CD4-positive, alpha-beta T cell treated with Interleukin-15 for 1 hour (primary cell): ENCODE measurements at places on chromosomes 7 and 10.

DNA sequence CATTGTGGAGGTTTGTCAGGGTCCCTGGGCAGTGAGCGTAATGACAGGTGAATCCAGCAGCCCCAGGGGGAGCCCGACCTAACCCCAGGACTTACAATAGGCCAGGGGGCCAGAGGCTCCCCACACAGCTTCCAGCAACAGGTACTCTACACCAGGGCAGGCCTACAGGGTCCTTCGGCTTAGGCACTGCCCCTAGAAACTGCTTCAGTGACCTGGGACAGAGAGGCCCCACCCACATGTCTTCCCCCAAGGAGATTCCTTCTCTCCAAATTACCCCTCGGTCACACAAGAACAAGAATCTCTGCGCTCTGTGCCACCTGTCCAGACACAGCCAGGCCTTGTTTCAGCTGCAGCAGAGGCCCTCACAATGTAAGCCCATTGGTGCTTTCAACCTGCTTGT lies 24.4 kb downstream of the SKIDA1 start:
- DNase-seq: no peak

DNA sequence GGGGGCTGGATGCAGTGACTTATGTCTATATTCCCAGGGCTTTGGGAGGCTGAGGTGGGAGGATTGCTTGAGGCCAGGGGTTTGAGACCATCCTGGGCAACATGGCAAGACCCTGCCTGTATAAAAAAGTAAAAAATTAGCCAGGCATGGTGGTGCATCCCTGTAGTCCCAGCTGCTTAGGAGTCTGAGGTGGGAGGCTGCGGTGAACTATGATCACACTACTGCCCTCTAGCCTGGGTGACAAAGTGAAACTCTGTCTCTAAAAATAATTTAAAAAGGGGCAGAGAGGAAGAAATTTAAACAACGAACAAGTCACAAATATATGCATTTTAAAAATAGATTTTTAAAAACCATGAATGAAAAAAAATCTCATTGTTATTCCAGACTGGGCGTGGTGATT lies 46.2 kb upstream of the FEZF1 start:
- DNase-seq: no peak

DNA sequence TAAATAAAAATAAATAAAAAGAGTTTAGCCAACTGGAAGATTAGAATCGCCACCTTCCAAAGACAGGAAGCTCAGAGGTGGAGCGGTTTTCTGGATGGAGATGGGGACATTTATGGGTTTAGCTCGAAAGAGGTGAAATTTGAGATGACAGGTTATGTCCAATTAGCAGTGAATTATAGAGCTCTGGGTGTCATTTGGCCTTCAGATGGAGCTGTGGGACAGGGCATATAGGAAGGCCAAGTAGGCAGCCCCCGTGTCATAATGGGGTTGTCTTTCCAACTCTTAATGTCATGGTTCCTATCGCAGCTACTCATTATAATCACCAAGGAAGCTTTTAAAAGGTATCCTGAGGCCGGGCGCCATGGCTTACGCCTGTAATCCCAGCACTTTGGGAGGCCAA lies 21.0 kb upstream of the EEPD1 start:
- no peak for DNase-seq

- DNase-seq: no peak
Observed at GRCh38 chr7:27677912-27678612, 15.4 kb upstream of the HIBADH start.

DNA sequence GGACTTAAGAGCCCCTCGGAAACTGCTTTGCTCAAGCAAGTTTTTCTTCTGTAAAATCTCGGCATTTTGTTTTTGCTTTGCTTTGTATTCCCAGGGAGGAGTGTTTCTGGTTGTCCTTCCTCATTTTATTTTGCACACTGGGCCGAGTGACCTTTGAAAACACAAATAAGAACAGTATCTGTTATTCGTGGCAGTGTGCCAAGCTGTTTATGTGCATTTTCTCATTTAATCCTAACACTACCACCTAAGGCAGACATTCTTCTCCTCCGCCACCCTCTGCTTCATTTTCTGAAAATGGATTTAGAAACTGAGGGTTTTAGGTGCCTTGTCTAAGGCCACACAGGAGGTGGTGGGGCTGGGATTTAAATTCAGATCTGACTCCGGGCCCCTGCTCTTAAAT lies 218.5 kb downstream of the TCF7L2 start:
- DNase-seq: no peak

DNA sequence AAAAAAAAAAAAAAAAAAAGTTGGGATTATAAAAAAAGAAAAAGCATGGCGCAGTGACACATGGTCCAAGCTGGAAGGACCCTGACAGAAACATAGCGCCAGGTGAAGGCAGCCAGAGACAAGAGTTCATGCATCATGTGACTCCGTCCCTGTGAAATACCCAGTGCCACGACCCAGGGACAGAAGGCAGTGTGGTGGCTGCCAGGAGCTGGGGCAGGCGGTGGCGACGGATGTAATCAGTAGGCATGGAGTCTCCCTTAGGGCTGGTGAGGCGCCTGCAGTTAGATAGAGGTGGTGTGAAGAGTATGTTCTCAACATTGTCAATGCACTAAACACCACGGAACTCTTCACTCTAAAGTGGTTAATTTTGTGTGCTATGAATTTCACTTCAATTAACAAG lies 43.9 kb downstream of the STK32C start:
- DNase-seq: no peak

DNA sequence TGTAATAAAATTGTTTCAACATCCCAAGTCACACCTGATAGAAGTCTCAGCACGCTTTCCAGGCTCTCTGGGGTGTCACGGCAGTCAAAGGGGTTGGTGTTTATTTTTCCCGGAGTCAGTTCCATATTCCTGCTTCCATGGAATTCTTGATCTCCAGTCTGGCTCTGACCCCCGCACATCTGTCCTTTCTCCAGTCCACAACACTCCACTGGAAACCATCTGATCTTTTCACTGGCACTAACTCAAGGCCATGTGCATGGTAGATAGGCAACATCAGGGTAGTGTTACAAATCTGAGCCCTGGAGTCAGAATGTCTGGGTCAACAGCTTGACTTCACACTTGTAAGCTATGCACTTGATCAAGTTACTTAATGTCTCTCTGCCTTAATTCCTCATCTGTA lies 176.2 kb downstream of the WDR11 start:
- DNase-seq: no peak

DNA sequence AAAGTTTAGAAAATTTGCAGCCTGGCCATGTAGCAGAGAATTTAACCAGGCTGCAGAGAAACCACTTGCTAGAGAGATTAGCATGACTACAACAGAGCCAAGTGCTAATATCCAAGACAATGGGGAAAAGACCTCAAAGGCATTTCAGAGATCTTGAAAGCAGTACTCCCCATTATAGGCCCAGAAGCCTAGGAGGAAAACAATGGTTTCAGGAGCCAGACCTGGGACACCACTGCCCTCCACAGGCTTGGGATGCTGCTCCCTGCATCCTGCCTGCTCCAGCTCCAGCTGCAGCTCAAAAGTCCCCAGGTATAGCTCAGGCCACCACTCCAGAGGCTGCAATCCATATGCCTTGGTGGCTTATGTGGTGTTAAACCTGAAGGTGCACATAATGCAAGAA lies 101.5 kb upstream of the TMEM72 start:
- no peak for DNase-seq

DNA sequence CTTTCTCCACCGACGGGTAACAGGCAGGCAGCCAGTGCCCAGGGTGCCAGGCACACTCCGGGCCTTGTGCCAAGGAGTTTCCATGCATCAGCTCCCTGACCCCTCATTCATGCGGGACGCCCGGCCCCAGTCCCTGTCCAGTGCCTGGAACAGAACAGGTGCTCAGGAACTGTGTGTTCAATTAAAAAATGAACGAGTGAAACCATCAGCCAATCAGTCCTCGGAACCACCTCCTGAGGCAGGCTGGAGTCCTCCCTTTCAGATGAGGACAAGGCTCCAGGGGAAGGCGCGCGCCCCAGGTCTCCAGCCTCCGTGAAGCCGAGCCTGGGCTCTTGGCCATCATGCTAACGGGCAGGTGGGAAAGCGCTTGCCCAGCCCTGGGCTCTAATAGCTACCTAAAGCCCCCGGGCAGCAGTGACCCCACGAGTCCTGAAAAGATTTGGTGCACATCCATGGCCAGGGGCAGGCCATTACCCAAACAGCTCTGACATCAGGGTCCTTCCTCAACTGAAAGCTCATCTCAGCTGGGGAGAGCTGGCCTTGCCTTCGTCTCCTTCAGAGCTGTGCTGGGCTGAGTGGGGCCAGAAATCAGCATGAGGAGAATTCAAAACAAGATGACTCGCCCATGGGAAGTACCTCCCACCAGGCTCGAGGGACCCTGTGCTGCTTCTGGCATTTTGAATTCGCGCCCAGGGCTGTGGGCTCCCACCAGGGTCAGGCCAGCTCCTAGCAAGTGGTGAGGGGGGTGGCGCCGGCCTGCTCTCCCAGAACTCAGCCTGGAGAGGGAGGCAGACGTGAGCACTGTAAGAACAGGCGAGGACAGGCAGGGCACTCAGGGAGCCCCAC lies 200.5 kb downstream of the MAD1L1 start:
- DNase-seq: peak; percentile 1

DNA sequence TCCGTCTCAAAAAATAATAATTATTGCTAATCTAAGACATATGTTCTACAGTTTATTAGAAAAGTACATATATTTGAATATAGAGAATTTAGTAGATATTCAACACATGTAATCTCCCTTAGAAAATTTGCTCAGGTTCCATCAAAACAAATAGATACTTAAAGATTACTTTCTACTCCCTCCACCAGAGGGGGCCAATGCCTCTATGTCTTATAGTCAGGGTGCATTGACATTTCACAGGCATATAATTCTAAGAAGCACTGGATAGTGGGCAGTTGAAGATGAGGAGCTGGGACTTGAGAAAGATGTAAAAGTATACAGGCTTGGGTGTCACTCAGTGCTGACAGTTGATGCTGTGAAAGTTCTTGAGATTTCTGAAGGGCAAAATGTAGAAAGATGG lies 301.6 kb upstream of the HPS1 start:
- DNase-seq: no peak

- no peak for DNase-seq
Observed at GRCh38 chr10:110036640-110037039, 28.9 kb downstream of the ADD3 start.

- peak; percentile 54 for DNase-seq
Observed at GRCh38 chr7:636396-636795, 90.1 kb upstream of the DNAAF5 start.

DNA sequence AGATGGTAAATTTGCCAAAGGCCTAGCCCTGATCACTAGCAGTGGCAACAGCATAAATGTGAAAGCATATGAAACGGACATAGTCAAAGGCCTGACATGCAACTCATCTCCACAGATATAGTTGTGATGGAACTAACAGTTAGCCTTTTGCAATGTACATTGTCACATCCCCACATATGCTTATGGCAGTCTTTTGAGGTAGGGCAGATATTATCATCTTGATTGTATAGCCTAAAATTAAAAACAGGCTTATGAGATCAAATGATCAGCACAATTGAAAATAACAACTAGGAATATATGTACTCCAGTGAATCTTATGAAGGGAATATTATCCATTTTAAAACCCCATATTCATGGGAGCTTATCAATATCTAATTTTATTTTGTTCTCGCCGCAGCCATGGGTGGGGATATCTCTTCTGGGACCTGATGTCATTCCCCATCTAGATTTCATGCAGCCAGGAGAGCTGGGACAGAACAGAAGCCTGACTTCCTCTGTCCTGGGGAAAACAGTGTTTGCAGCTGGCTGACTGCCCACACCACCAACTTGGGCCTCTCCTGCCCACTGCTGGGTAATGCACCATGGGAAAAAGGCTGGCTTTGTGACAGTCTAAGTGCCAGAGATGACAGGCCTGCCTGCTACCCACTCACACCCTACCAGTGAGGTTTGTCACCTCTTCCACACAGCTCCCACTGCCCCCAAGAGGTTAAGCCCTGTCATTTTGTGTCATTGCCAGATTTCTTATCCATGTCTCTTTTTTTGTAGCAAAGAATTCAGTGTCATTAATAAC lies 180.2 kb upstream of the FZD1 start:
- DNase-seq: no peak

GRCh38 chr7:16594061-16594460 lies 51.5 kb downstream of the ANKMY2 start:
- DNase-seq: no peak

DNA sequence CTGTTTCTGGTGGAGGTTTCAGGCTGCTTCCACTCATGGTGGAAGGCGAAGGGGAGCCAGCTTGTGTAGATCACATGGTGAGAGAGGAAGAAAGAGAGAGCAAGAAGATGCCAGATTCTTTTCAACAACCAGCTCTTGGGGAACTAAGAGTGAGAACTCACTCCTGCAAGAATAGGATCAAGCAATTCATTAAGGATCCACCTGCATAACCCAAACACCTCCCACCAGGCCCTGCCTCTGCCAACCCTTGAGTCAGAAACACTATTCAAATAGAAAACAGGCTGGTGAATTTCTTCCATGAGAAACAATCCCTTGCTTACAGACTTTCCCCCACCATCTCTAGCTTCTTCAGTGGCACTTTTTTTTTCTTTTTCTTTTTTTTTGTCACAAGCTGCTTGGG lies 317.2 kb downstream of the GPR158 start:
- DNase-seq: no peak

GRCh38 chr10:99765672-99766301 lies 16.7 kb upstream of the ABCC2 start:
- DNase-seq: no peak

DNA sequence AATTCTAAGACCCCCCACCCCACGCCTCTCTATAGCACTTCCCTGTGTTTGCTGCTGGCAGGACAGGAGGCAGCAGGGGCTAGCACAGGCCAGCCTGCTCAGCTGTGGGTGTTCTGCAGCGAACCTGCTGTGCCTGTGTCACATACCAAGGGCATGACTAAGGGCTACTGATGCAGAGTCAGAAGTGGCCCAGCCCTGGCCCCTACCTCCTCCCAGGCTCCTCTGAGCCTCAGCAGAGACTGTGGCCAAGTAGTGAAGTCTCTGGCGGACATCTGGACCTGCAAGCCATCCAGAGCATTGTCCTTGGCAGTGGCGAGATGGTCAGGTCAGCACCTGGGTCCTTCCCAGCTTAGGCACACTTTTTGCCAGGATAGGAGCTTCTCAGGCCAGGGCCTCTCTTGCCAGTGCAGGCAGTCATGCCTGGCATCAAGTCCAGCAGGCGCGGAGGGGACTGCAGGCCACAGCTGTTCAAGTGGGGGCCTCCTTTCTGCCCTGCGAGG lies 116.3 kb upstream of the RET start:
- DNase-seq: no peak

GRCh38 chr7:3300221-3300650 lies 816 bp upstream of the SDK1 start:
- no peak for DNase-seq

GRCh38 chr10:3919709-3920308 lies 134.8 kb upstream of the KLF6 start:
- no peak for DNase-seq

DNA sequence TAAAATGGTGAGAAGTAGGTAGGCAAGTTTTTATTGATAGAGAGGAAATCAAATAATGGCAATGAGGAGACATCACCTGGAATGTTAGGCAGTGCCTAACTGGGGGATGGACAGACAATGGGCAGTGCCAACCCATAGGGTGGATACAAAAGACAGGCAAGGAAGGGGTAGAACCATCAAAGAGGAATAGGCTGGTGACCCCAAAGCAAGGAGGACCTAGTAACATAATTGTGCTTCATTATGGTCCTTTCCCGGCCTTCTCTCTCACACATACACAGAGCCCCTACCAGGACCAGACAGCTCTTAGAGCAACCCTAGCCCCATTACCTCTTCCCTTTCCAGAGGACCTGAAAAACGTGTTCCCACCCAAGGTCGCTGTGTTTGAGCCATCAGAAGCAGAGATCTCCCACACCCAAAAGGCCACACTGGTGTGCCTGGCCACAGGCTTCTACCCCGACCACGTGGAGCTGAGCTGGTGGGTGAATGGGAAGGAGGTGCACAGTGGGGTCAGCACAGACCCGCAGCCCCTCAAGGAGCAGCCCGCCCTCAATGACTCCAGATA lies 30.0 kb downstream of the PRSS2 start:
- no peak for DNase-seq

GRCh38 chr7:31553661-31554081 lies 39.8 kb downstream of the ITPRID1 start:
- DNase-seq: no peak
